ENCODE measurements at places on chromosomes 2 and 18.

GRCh38 chr2:237904831-237905599, 45.6 kb downstream of the RAMP1 start:
- DNase-seq = no peak

- DNase-seq = no peak
Measured at GRCh38 chr18:12246849-12247808, 7.0 kb upstream of the CIDEA start.

DNA sequence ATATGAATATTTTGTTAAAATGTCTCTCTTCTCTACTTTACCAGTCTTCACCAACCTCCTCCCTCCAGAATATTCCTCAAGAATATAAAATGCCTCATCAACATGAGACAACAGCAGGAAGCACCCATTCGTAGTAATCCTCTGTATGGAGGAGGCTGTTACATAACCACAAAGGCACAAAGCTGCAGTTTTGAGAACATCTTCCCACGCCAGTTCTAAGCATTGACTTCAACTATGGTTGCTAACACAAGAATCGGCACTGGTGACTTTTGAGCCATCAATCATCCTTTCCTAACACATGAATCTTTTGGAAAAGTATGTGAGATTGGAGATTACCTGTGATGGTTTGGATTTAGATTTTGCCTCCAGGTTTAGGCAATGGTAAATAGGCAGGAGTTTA, 54.9 kb upstream of the CYP1B1 start:
- DNase-seq = no peak

DNA sequence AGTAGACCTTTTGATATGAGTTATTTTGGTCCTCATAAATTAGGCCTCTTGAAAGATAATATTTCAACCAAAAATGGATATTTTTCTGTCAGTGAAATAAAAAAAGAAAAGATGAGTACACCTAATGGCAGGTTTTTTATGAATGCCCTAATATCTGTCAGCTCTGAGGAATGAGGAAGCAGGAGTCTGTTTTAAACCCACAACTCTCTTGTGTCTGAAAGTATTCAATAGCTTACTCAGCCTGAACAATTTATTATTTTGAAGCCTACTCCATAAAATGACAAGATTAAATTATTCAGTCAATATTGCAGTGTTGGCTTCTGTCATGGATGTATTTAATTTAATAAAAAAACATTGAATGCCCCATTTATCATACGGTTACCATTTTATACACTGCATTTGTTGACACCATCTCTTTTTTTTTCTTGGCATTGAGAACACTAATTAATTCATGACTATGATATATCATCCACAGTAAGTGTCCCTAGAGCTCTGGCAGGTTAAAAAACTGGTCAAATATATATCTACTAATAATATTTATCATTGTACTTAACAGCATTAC, 548.2 kb downstream of the CBLN2 start:
- DNase-seq = no peak

- no peak for DNase-seq
Measured at GRCh38 chr2:69742322-69742952, 503 bp downstream of the ANXA4 start.

All from HFF-Myc (cell line).